Stimulated activated naive CD8-positive, alpha-beta T cell treated with anti-CD3 and anti-CD28 coated beads, Interleukin-15, amount 100 ng/mL, for 72 hours (primary cell): ENCODE measurements at places on chromosomes 11 and 22.

- no peak for DNase-seq
Observed at GRCh38 chr11:45215098-45215865, 68.8 kb downstream of the PRDM11 start.

DNA sequence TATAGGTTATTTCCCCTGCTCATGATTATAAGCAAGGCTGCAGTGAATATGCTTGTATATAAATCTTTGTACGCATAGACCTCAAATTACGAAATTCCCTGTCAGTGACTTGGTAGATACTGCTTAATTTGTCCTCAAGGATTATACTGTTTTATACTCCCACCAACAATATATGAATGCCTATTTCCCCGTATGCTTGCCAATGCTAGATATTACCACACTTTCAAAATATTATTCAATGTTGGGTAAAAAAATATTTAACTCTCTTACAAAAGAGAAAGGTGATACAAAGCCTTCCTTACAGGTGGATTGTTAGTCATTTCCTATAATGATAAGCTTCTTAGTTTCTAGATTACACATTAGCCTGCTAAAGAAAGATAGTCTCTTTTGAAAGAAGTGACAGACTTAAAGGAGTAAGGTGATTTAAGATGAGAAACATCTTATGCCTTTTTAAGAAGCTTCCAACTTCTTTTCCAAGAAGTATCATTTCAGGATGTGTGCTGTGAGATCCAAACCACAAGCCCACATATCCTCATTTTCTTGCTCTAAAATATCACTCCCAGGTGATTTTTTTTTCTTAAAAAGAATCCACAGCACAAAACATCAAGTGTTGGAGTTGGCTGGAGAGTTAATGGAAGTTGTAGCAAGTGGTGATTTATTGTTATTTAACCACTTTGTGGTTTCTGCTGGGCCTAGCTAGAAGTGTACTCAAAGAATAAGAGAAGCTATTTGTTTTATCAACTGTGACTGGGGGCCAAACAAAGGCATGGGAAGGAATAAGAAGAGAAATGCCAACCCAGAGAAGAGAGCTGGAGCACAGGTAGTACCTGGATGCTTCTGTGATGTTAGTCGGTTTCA is 59.2 kb downstream of the BARX2 start:
- no peak for DNase-seq

GRCh38 chr11:110948112-110948511 is 235.9 kb upstream of the ARHGAP20 start:
- no peak for DNase-seq

GRCh38 chr11:65433657-65434056 is 11.1 kb downstream of the NEAT1 start:
- DNase-seq: no peak
